ENCODE measurements at places on chromosomes 7 and 10. TPM values are rescaled to one million over a fixed set of nuclear protein-coding genes. Genes with fewer than 3 reads are reported as not detected.

DNA sequence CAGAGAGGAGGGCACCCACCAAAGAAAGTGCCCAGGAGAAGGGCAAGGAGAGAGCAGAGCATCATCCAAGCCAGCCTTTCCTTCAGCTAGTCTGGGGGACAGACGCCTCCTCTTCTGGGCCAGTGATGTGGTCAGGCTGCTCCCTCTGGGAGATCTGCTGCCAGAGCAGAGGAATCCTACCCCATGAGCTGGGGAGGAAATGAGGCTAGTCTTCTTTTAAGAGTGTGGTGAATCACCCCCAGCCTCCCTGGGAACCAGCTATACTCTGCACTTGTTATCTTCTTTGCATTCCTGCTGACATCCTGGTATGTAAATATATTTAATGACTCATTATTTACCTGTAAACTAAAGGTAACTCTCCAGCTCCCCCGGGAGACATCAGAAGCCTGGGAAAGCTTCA, 41.6 kb upstream of the EPHB6 start:
- no peaks in the 10 kb centered on the region for H3K4me1 ChIP-seq
- no peak for DNase-seq
- no peak overlapping the region for H3K4me3 ChIP-seq
- H3K27ac ChIP-seq = no peak overlapping the region
- no peaks in the 10 kb centered on the region for H3K36me3 ChIP-seq
- no peaks in the 10 kb centered on the region for H3K27me3 ChIP-seq

NXPH1 gene
- not detected for total RNA-seq

SP8 gene
- total RNA-seq = not detected

DNA sequence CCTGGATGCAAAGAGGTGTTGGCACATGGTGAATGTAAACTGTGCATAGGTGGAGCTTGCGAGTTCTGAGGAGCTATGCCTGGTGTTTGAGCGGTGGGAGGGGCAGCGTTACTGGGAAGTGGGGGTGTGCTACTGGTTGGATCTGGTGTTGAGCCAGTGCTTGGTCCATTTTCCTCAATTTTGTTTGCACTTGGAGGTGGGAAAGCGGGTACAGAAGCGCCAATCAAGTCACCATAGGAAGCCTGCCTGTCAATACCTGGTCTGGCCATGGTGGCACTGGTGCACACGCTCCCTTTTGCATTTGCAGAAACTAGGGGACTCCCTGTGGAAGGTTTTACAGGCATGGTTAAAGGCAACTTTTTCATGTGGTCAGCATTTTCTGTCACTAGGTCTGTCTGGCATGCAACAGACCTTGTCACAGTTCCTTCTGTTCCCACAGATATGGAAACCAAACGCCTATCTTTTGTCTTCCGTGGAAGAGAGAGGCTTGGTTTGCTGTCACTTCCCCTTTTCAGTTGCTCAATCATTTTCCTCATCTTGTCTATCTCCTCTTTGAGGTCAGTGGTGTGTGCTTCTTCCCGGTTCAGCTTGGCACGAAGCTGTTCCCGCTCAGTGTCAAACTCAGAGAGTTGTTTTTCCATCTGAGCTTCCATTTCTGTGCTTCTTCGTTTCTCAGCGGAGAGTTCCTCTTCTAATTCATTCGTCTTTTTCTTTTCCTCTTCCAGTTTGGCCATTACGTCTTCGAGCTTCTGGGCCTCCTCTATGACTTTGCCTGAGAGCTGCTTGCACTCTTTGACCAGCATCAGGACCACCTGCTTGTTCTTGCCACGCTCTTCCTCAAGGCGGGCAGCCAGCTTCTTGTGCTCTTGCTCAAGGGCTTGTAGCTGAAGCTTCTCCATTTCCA, 81.1 kb downstream of the CTTNBP2 start:
- no peak overlapping the region for H3K27ac ChIP-seq
- H3K27me3 ChIP-seq = no peaks in the 10 kb centered on the region
- no peak for DNase-seq

DNA sequence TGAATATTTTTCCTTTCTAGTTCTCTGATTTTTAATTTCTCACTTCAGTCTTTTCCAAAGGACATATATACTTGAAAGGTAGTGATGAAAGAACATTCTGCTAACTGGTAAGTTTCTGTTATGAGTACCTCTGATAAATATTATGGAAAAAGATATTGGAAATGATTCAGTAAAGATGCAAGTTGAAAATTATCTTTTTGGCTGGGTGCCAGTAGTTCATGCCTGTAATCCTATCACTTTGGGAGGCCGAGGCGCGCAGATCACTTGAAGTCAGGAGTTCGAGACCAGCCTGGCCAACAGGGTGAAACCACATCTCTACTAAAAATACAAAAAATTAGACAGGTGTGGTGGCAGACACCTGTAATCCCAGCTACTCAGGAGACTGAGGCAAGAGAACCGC, 62.1 kb downstream of the ANKRD26 start:
- DNase-seq = no peak
- H3K4me1 ChIP-seq = no peaks in the 10 kb centered on the region
- H3K4me3 ChIP-seq = no peak overlapping the region
- H3K27ac ChIP-seq = no peak overlapping the region
- no peaks in the 10 kb centered on the region for H3K36me3 ChIP-seq

MOSPD3 gene
- 7.1 TPM for total RNA-seq

GRCh38 chr7:81175275-81175940, 256.6 kb upstream of the SEMA3C start:
- no peaks in the 10 kb centered on the region for H3K36me3 ChIP-seq
- H3K27ac ChIP-seq = no peak overlapping the region
- no peaks in the 10 kb centered on the region for H3K27me3 ChIP-seq
- no peak overlapping the region for H3K4me3 ChIP-seq

DNA sequence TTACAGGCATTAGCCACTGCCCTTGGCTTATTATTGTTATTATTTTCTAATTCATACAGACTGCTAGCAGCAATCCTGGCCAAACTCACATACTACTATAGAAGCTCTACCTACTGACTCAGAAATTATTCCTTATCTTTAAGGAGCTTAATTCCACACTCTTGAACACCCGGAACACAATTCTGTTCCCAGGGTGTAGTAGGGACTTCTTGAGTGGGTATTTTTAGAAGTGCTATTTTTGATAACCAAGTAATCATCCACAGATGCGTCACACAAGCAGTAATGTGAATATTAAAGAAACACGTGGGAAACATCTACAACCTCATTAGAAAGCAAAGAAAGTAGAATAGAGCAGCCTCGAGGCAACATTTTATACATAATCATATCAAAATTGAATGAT, 149.2 kb downstream of the PTEN start:
- H3K27me3 ChIP-seq = no peaks in the 10 kb centered on the region
- H3K27ac ChIP-seq = no peak overlapping the region
- H3K4me3 ChIP-seq = no peak overlapping the region
- no peaks in the 10 kb centered on the region for H3K4me1 ChIP-seq

DNA sequence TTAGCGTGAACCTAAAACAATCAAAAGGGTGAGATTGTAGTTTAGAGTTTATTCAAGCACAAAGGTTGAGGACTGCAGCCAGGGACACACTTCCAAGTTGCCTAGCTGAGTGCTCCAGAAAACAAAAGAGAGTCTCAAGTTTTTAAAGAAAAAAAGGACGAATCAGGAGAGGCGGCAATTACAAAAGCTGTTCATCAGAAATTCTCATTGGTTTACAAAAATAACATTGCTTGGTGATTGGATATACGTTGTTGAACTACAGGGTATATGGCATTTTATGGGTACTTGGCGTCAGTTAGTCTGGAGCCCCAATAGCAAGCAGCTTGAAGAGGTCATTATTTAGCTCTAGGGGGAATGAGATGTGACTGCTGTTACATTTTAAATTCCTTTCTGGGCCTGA, 11.5 kb downstream of the ZNF438 start:
- H3K36me3 ChIP-seq = no peaks in the 10 kb centered on the region
- no peak for DNase-seq
- no peaks in the 10 kb centered on the region for H3K4me1 ChIP-seq
- no peaks in the 10 kb centered on the region for H3K27me3 ChIP-seq

DNA sequence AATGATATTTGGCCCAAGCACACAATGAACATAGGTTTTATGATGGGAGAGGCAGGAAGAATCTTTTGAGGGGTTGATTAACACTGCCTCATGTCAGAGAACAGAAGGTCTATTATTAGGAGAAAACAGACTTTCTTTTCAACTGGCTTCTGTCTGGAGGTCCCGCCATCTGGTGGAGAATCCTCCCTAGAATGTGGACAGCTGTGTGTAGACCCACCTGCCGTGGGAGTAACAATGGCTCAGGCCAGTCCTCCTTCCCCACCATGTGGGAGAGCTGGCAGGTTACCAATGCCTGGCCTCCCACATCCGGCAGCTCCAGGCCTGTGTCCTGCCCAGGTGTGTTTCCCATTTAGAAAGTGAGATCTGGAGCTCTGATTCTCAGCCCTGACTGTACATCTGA, 70.4 kb upstream of the AOAH start:
- DNase-seq = no peak
- no peaks in the 10 kb centered on the region for H3K27me3 ChIP-seq

DNA sequence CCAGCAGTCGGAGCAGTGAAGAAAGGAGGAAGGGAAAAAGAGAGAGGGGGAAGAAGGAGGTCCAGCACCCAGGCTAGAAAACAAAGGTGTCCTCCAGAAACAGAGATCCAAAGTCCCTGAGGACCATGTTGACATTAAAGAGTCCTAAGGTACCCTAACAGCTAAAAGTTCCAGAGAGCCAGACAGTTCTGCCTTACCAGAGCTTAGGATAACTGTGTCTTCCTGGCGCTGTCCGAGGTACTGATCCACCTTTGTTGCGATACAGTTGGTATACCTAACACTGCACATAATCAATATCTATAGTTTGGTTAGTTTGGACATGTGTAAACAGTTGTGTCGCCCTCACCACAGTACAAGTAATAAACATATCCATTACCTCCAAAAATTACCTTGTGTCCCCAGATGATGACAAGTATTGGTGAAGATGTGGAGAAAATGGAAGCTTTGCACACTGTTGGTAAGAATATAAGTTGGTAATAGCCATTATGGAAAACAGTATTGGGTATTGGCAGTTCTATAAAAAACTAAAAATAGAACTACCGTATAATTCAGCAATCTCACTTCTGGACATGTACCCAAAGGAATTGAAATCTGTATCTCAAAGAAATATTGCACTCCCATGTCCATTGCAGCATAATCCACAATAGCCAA, 59.8 kb downstream of the GRID1 start:
- no peaks in the 10 kb centered on the region for H3K27me3 ChIP-seq
- H3K36me3 ChIP-seq = no peaks in the 10 kb centered on the region
- no peak overlapping the region for H3K4me3 ChIP-seq
- DNase-seq = no peak
- no peaks in the 10 kb centered on the region for H3K4me1 ChIP-seq
- no peak overlapping the region for H3K27ac ChIP-seq
